ENCODE measurements at places on chromosomes 16 and 17.

- peaks cover 34% of the 10 kb centered on the region for H3K36me3 ChIP-seq
- H3K27me3 ChIP-seq = no peaks in the 10 kb centered on the region
- H3K27ac ChIP-seq = no peak overlapping the region
- H3K4me1 ChIP-seq = peaks cover 20% of the 10 kb centered on the region
- DNase-seq = no peak
These were observed 3.1 kb downstream of the RNF227 start for GRCh38 chr17:7912927-7913524.

DNA sequence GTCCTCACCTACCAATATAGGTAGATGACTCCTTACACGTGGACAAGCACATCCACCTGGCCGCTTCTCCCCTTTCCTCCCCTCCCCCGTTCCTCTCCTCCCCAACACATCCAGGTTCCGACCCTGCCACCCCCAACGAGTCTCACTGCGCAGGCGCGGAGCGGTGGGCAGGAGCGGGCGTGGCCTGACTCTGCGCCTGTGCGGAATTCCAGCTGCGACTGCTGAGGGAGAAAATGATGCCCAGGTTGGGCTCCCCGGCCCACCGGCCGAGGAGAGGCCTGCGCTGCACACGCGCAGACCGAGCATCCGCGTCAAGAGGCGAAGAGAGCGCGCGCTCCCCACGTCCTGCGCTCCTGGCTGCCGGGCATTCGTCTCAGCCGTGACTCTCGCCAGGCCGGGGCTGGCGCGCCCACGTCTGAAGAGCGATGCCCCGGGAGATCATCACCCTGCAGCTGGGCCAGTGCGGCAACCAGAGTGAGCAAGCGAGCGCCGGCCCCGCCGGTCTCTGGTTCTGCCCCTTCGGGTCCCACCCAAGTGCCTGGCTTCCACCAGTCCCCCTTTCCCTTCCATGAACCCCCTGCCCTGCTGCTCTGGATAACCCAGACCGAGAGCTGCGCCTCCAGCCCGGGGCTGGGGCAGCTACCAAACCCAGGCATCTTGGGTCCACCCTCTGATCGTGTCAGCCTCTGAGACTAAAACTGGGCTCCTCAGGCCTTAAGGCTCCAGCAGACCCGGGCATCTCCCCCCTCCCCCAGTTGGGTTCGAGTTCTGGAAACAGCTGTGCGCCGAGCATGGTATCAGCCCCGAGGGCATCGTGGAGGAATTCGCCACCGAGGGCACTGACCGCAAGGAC is at the start of gene TUBG2:
Gene TUBG2 (plus strand): TSS at position 206 of the 853 bp plus-strand sequence. CDS start 220 bp downstream, at position 426.
- DNase-seq = peak; percentile 85
- H3K36me3 ChIP-seq = peaks cover 13% of the 10 kb centered on the region
- H3K4me3 ChIP-seq = peak within 1 kb of the TSS; percentile 50
- peaks cover 17% of the 10 kb centered on the region for H3K4me1 ChIP-seq
- H3K27me3 ChIP-seq = no peaks in the 10 kb centered on the region

- no peaks in the 10 kb centered on the region for H3K27me3 ChIP-seq
- H3K4me3 ChIP-seq = no peak overlapping the region
- no peaks in the 10 kb centered on the region for H3K36me3 ChIP-seq
- H3K27ac ChIP-seq = peak overlapping the region; percentile 83
These were observed 122.4 kb downstream of the HIC1 start for GRCh38 chr17:2177235-2177811.

DNA sequence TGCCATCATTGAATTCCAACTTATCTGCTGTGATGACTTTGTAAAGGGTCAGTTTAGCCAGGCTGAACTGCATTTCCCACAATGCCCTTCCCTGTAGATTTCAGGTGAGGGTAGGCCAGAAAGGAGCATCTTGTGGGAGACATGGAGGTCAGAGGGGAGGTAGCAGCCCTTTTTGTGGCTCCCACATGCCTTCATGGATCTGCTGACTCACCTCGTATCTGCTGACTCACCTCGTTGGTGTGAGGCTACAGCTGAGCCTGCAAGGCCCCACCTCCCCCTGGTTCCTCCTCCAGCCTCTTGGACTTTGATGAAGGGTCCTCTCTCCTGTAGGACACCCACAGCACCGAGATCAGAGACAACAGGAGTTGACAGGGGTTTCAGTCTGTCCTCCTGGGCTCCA is 102.5 kb downstream of the SALL1 start:
- H3K36me3 ChIP-seq = no peaks in the 10 kb centered on the region
- no peak for DNase-seq
- H3K27ac ChIP-seq = no peak overlapping the region

GRCh38 chr17:64192589-64192988 is 62.6 kb upstream of the ERN1 start:
- no peak for DNase-seq
- no peak overlapping the region for H3K27ac ChIP-seq
- no peaks in the 10 kb centered on the region for H3K27me3 ChIP-seq
- peaks cover 17% of the 10 kb centered on the region for H3K36me3 ChIP-seq
- peaks cover 22% of the 10 kb centered on the region for H3K4me1 ChIP-seq
- H3K4me3 ChIP-seq = no peak overlapping the region

DNA sequence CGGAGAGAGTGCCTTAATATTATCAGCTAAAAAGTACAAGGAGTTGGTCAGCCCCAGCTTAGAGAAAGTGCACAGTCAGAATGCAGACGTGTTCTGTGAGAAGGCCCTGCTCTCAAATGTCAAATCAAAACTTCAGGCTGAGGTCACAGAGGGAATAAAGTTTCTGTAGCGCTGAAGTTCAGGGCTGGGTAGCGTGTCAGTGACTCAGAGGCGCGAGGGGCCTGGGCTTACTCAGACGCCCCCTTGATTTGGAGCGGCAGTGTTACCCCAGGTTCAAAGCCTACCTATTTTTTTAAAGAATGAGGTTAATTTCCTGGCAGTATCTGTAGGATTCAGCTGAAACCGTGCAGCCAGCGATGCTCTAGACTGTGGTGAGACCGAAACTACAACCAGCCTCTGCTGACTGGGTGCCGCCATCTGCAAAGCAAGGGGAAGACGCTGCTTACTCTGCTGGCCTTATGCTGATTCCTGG is 4.8 kb downstream of the CIAO3 start:
- H3K4me3 ChIP-seq = no peak overlapping the region
- H3K27me3 ChIP-seq = no peaks in the 10 kb centered on the region
- no peak overlapping the region for H3K27ac ChIP-seq
- no peak for DNase-seq

DNA sequence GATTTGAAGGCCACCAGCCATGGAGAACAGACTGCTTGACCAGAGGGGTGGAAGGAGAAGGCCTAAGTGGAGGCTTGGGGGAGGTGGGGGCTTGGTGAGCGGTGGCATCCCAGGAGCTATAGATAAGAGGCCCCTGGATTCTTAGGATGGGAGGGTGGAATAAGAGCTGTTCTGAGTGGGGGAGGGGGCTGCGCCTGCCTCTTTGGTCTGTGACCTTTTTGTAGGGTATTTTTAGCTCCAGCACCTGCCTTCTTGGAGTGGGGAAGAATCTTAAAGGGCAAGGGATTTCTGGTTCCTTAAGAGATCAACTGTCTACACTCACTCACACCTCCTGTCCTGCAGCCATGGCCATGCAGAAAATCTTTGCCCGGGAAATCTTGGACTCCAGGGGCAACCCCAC is 567 bp downstream of the ENO3 start:
- peak overlapping the region; percentile 98 for H3K27ac ChIP-seq
- H3K4me1 ChIP-seq = peaks cover 39% of the 10 kb centered on the region
- H3K36me3 ChIP-seq = no peaks in the 10 kb centered on the region
- H3K27me3 ChIP-seq = no peaks in the 10 kb centered on the region

DNA sequence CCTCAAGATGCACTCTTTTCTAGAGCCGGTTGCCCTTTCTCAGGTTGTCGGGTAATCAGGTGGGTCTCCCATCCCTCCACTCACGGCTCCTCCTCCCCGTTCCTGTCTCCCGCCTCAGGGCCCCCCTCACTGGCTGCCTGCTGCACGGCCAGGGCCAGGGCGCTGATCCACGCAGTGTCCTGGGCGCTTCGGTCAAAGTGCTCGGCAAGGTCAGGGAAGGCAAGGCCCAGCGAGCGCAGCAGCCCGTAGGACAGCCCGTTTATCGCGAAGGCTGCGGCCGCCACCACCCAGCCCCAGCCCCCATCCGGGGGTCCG is 753 bp downstream of the SLC16A11 start:
- peaks cover 43% of the 10 kb centered on the region for H3K4me1 ChIP-seq
- peaks cover 4% of the 10 kb centered on the region for H3K27me3 ChIP-seq

DNA sequence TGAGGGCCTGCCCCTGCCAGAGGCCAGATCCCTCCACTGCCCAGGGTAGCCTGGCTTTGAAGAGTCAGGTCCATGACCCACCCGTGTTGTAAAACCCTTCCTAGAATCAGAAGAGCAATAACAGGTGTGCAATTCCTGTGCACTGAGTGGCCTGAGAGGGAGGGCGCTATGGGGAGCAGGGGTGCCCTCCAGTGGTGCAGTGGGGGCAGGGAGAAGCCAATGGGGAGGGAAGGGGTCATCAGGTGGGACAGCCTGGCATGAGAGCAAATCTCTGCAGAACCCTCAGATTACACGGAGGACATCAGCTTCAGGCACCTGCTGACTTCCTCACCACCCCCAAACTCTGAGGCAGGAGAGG is 72.9 kb upstream of the ZNF469 start:
- DNase-seq = no peak
- peaks cover 2% of the 10 kb centered on the region for H3K4me1 ChIP-seq
- H3K36me3 ChIP-seq = no peaks in the 10 kb centered on the region
- H3K4me3 ChIP-seq = no peak overlapping the region
- H3K27me3 ChIP-seq = no peaks in the 10 kb centered on the region

DNA sequence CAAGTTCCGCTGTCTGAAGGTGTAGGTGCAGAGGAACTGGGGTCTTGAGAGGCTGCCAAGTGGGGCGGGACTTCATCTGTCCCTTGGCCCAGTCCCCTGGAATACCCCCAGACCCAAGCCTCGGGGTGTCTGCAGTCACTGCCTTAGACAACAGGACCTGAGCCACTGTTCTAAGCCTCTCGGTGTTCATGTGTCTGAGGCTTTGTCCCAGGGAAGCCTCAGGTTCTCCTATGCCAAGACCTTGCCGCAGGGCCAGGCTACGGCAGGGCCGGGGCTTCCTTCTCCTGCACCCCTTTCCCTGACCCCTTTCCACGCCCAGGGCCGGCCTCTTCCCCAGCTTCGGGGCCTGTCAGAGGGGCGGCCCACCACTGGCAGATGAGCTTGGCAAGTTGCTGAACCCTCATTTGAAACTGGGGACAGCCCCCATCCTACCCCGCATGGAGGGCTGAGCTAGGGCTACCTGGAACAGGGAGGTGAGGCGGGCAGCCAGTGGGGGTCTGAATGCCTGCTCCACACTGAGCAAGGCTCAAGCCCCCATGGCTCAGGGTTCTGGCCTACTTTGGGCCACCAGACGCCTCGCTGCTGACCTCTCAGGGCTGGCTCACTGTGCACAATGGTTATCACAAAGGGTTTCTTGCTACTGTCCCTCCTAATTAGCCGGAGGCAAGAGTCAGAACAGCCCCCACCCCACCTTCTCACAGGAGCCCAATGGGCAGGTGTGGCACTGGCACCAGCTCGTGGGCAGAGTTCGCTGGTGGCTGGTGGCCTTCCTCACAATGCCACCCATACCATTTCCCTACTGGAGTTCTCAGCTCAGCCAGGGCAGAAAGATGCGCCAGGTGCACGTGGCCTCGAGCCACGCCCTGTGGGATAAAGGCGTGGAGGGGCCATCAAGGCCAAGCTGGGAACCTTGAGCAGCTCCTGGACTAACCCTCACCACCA is 7.1 kb downstream of the LITAFD start:
- no peak overlapping the region for H3K4me3 ChIP-seq
- H3K4me1 ChIP-seq = no peaks in the 10 kb centered on the region
- no peak for DNase-seq
- no peaks in the 10 kb centered on the region for H3K27me3 ChIP-seq
- H3K36me3 ChIP-seq = peaks cover 38% of the 10 kb centered on the region
- H3K27ac ChIP-seq = no peak overlapping the region

- H3K27ac ChIP-seq = no peak overlapping the region
- H3K4me3 ChIP-seq = no peak overlapping the region
- DNase-seq = no peak
- peaks cover 16% of the 10 kb centered on the region for H3K27me3 ChIP-seq
- peaks cover 4% of the 10 kb centered on the region for H3K36me3 ChIP-seq
These were observed 3.0 kb downstream of the SYNGR3 start for GRCh38 chr16:1992704-1993317.

DNA sequence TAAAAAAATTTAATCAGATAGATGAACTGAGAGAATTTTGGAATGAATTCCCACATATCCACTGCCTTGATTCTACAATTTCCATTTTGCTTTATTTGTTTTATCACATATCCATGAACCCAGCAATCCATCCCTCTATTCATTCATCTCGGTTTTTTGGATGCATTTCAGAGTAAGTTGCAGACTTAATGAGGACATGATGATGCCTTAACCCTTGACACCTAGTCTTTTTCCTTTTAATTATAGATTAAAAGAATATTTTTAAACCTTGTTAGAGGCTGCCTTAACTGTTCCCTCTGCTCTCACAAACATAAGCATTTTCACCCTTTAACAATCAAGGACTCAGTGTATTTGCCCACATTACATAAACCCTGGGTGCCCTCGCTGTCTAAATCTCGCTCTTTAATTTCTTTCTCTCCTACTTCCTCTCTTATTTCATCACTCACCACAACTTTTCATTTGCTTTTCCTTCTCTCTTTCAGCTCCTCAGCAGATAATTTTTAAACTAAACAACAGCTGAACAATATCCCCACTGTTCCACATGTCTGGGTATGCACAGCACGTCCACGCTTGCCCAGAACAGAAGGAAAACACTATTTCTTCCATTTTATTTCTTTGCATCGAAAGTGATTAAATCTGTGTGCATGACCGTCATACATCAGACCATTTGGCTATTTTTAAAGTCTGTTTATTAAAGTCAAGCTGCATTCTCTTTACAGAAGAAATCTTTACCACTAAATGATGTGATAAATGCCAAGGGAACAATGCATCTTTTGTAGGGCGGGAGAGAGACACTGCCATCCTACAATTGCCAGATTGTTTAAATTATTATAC is 39.9 kb downstream of the IQCK start:
- H3K36me3 ChIP-seq = no peaks in the 10 kb centered on the region
- DNase-seq = no peak
- H3K27me3 ChIP-seq = no peaks in the 10 kb centered on the region
- no peak overlapping the region for H3K27ac ChIP-seq
- H3K4me3 ChIP-seq = no peak overlapping the region

DNA sequence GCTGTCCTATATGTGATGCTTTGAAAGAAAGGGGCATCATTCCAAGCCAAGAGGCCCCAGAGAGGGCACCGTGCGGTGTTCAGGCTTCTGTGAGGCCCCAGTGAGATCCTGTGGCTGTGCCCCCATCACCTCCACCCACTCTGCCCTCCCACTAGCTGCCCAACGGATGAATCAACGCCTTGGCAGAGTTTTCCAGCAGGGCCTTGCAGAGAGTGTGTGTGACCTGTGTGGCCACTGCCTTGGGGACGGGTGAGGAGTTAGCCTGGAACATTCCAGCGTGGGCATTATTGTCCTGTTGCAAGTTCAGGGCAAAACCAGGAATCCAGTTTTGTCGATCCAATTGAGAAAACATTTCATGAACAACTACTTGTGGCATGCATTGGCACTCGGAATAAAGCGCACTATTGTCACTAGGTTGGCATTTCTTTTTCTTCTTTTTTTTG is 53.7 kb downstream of the SF3B3 start:
- peaks cover 39% of the 10 kb centered on the region for H3K4me1 ChIP-seq
- DNase-seq = no peak
- H3K36me3 ChIP-seq = peaks cover 6% of the 10 kb centered on the region
